ENCODE measurements at places on chromosomes 16 and 17. TPM values are rescaled to one million over a fixed set of nuclear protein-coding genes. Genes with fewer than 3 reads are reported as not detected.

Gene SHCBP1
- total RNA-seq, result 0.36 TPM

Gene NACA2
- not detected for total RNA-seq

Gene CFDP1
- total RNA-seq, result 49.9 TPM

Gene ODAD4
- total RNA-seq, result 1.6 TPM

Gene CCL1
- not detected for total RNA-seq

Gene ACADVL
- 311 TPM for total RNA-seq

Gene TP53TG3F
- not detected for total RNA-seq

Gene SYCE1L
- total RNA-seq, result not detected

Gene CCL13
- total RNA-seq, result 2.1 TPM

Gene TBC1D3D
- total RNA-seq, result not detected

Gene CRYM
- total RNA-seq, result 3.6 TPM

Gene OTOP3
- total RNA-seq, result not detected

Gene TTYH2
- 5.9 TPM for total RNA-seq

Gene PITPNM3
- 7.9 TPM for total RNA-seq

Gene YBX2
- total RNA-seq, result 1.8 TPM

Gene TEX14
- 0.33 TPM for total RNA-seq

Gene CHST5
- 0.41 TPM for total RNA-seq

Gene QPRT
- total RNA-seq, result 4.3 TPM

Gene DHX40
- 36.8 TPM for total RNA-seq

Gene KRTAP16-1
- not detected for total RNA-seq

Gene HOXB3
- total RNA-seq, result 25.3 TPM

Gene GNGT2
- total RNA-seq, result 3.0 TPM

Gene NPTX1
- 36.9 TPM for total RNA-seq

Gene KRTAP9-4
- total RNA-seq, result not detected

Gene PRSS33
- not detected for total RNA-seq

Gene DHX38
- total RNA-seq, result 24.8 TPM

Gene SPATA32
- not detected for total RNA-seq

Gene CACNA1G
- total RNA-seq, result 0.36 TPM

Gene C16orf92
- total RNA-seq, result not detected

Gene ZPBP2
- total RNA-seq, result not detected

Gene CHD9NB
- total RNA-seq, result 0.55 TPM

Gene SHBG
- total RNA-seq, result not detected

Gene NLRC5
- 19.5 TPM for total RNA-seq

Gene RDM1
- not detected for total RNA-seq

Gene EPOP
- total RNA-seq, result 2.8 TPM

Gene KIFC3
- 31.2 TPM for total RNA-seq

Gene KRTAP2-3
- total RNA-seq, result not detected

Gene SSTR5
- total RNA-seq, result not detected

Gene NGFR
- 12.1 TPM for total RNA-seq

Gene MMP28
- 15.8 TPM for total RNA-seq

Gene GAS7
- total RNA-seq, result 54.7 TPM

Gene OR1F1
- not detected for total RNA-seq

Gene RAB40C
- 18.6 TPM for total RNA-seq

Gene PIEZO1
- total RNA-seq, result 191 TPM

Gene RPS2
- 1,568 TPM for total RNA-seq

Gene CHST4
- total RNA-seq, result not detected

Gene GUCY2D
- not detected for total RNA-seq

Gene WFIKKN2
- 1.1 TPM for total RNA-seq

Gene DNASE1L2
- total RNA-seq, result not detected

Gene CLEC18B
- not detected for total RNA-seq

Gene HOXB5
- total RNA-seq, result 1.5 TPM

Gene KRTAP17-1
- not detected for total RNA-seq

Gene EFNB3
- total RNA-seq, result 0.28 TPM

Gene FBXO39
- total RNA-seq, result not detected

Measured in sigmoid colon (tissue), 7 donors.